ENCODE measurements at places on chromosomes 16 and 17. TPM values are rescaled to one million over a fixed set of nuclear protein-coding genes. Genes with fewer than 3 reads are reported as not detected.
A peak's percentile ranks its signal among the peaks of the same experiment; 100 is the strongest.

Gene TLCD2
- 12.7 TPM for total RNA-seq

Gene SMIM22
- 23.3 TPM for total RNA-seq

Gene FBXW10B
- 1.4 TPM for total RNA-seq

Gene NPTX1
- total RNA-seq: 1.3 TPM

Gene CCL13
- 10.2 TPM for total RNA-seq

Gene CD300H
- total RNA-seq: not detected

Gene CDH5
- total RNA-seq: 144 TPM

Gene MYL4
- 2.2 TPM for total RNA-seq

GRCh38 chr16:77613095-77613494 is 109.2 kb upstream of the NUDT7 start:
- no peaks in the 10 kb centered on the region for H3K27me3 ChIP-seq
- no peak for DNase-seq
- H3K4me3 ChIP-seq: no peak overlapping the region
- H3K36me3 ChIP-seq: no peaks in the 10 kb centered on the region
- H3K4me1 ChIP-seq: no peaks in the 10 kb centered on the region

GRCh38 chr17:8894673-8895578 is 27.5 kb upstream of the PIK3R6 start:
- H3K4me3 ChIP-seq: no peak overlapping the region
- H3K4me1 ChIP-seq: no peaks in the 10 kb centered on the region
- peaks cover 15% of the 10 kb centered on the region for H3K27me3 ChIP-seq
- peak; percentile 55 for DNase-seq

GRCh38 chr16:86952769-86953168 is 364.4 kb downstream of the C16orf95 start:
- H3K36me3 ChIP-seq: no peaks in the 10 kb centered on the region
- H3K27me3 ChIP-seq: peaks cover under 1% of the 10 kb centered on the region
- no peaks in the 10 kb centered on the region for H3K4me1 ChIP-seq
- DNase-seq: no peak
- H3K4me3 ChIP-seq: no peak overlapping the region
- H3K27ac ChIP-seq: no peak overlapping the region

- DNase-seq: peak; percentile 41
- H3K27me3 ChIP-seq: no peaks in the 10 kb centered on the region
- H3K36me3 ChIP-seq: no peaks in the 10 kb centered on the region
- H3K4me1 ChIP-seq: no peaks in the 10 kb centered on the region
- no peak overlapping the region for H3K4me3 ChIP-seq
Observed at GRCh38 chr17:222172-222571, 40.7 kb upstream of the DOC2B start.

GRCh38 chr16:57472665-57473060 is 10.2 kb downstream of the POLR2C start:
- H3K36me3 ChIP-seq: peaks cover 70% of the 10 kb centered on the region
- DNase-seq: no peak
- H3K4me3 ChIP-seq: no peak overlapping the region
- H3K27me3 ChIP-seq: no peaks in the 10 kb centered on the region

GRCh38 chr16:70402916-70403659 is 35.8 kb downstream of the ST3GAL2 start:
- peaks cover 6% of the 10 kb centered on the region for H3K36me3 ChIP-seq
- DNase-seq: no peak
- no peak overlapping the region for H3K27ac ChIP-seq
- H3K27me3 ChIP-seq: no peaks in the 10 kb centered on the region
- H3K4me1 ChIP-seq: peaks cover 13% of the 10 kb centered on the region

DNA sequence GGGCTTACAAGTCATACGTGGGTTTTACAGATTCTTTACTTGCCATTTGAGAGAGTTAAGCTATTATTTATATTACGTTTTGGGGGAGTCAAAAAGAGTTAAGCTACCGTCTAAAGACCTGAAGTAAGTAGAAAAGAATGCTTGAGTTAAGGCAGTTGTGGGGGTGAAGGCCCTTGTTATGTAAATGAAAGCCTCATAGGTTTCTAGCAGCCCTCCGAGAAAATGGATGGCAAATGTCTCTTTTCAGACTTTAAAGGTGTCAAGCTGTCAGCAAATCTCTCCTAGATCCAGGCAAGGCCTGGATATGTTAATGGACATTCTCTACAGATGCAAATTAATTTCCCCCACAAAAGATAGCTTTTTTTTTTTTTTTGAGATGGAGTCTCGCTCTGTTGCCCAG is 7.2 kb upstream of the EIF4A3 start:
- no peak for DNase-seq
- no peaks in the 10 kb centered on the region for H3K36me3 ChIP-seq
- H3K4me3 ChIP-seq: no peak overlapping the region
- no peak overlapping the region for H3K27ac ChIP-seq
- H3K27me3 ChIP-seq: no peaks in the 10 kb centered on the region
- H3K4me1 ChIP-seq: no peaks in the 10 kb centered on the region

GRCh38 chr17:75645501-75645888 is 12.3 kb downstream of the SMIM5 start:
- H3K36me3 ChIP-seq: peaks cover 16% of the 10 kb centered on the region
- H3K4me1 ChIP-seq: peaks cover 16% of the 10 kb centered on the region
- peak overlapping the region; percentile 89 for H3K27ac ChIP-seq
- DNase-seq: peak; percentile 75
- no peaks in the 10 kb centered on the region for H3K27me3 ChIP-seq

- no peak overlapping the region for H3K4me3 ChIP-seq
- DNase-seq: no peak
- H3K36me3 ChIP-seq: no peaks in the 10 kb centered on the region
- H3K27ac ChIP-seq: no peak overlapping the region
- no peaks in the 10 kb centered on the region for H3K4me1 ChIP-seq
Observed at GRCh38 chr17:68849673-68850610, 105.2 kb downstream of the ABCA8 start.

GRCh38 chr17:31392002-31392855 is 754 bp downstream of the RAB11FIP4 start:
- peaks cover 58% of the 10 kb centered on the region for H3K27me3 ChIP-seq
- peak overlapping the region; percentile 21 for H3K4me3 ChIP-seq
- no peak overlapping the region for H3K27ac ChIP-seq
- H3K4me1 ChIP-seq: no peaks in the 10 kb centered on the region

DNA sequence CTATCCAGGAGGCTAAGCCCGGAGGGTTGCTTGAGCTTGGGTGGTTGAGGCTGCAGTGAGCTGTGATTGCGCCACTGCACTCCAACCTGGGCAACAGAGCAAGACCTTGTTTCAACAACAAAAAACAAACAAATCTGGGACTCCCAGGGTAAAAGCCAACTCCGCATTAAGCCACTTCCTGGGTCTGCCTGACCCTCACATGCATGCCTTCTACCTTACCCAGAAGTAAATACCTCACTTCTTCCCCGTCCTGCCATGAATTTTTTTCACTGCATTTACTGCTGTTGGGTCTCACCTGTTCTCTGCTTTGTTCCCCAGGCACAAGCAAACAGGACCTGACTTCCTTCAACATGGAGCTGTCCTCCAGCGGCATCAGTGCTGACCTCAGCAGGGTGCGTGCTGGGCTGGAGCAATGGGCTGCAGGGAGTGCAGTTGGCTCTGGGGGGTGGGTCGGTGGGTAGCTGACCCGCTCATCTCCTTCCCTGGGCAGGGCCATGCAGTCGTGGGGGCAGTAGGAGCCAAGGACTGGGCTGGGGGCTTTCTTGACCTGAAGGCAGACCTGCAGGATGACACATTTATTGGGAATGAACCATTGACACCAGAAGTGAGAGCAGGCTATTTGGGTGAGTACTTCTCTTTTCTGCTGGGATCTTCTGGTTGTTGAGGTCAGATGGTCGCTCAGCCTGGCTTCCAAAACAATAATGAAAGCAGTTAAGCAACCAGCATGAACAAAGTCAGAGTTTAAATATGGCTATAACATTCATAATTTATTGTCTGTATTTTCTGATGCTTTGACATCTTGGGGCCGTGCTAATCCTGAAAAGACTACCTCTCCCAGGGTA is 16.4 kb downstream of the ITGAL start:
- H3K4me3 ChIP-seq: no peak overlapping the region
- H3K27me3 ChIP-seq: no peaks in the 10 kb centered on the region
- H3K4me1 ChIP-seq: peaks cover 4% of the 10 kb centered on the region
- no peak overlapping the region for H3K27ac ChIP-seq

- H3K27me3 ChIP-seq: no peaks in the 10 kb centered on the region
- DNase-seq: peak; percentile 87
- H3K4me1 ChIP-seq: no peaks in the 10 kb centered on the region
- H3K4me3 ChIP-seq: no peak overlapping the region
- no peak overlapping the region for H3K27ac ChIP-seq
Observed at GRCh38 chr17:46764709-46765401, 53.6 kb downstream of the WNT3 start.

DNA sequence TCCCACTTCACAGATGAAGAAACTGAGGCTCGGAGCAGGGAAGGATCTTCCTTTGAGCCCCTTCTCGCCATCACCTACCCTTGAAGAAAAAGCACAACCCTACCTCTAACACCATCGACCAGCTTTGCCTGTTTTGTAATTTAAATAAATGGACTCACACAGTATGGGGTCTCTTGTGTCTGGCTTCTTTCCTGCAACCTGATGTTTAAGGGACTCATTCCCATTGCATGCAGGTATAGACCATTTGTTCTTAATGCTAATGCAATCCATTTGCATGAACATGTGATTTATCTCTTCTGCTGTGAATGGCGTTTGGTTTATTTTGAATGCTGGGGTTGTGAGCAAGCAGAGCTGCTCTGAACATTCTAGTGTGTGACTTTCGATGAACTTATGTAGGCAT is 150.8 kb upstream of the FOXF1 start:
- peaks cover 8% of the 10 kb centered on the region for H3K27me3 ChIP-seq
- no peak overlapping the region for H3K4me3 ChIP-seq
- H3K36me3 ChIP-seq: no peaks in the 10 kb centered on the region
- no peaks in the 10 kb centered on the region for H3K4me1 ChIP-seq
- DNase-seq: no peak
- H3K27ac ChIP-seq: no peak overlapping the region

- no peak overlapping the region for H3K27ac ChIP-seq
- DNase-seq: no peak
- no peak overlapping the region for H3K4me3 ChIP-seq
- no peaks in the 10 kb centered on the region for H3K4me1 ChIP-seq
Observed at GRCh38 chr17:45186801-45187354, 25.2 kb downstream of the HEXIM2 start.

GRCh38 chr17:61646482-61646881 is 55.5 kb upstream of the NACA2 start:
- H3K4me1 ChIP-seq: no peaks in the 10 kb centered on the region
- no peaks in the 10 kb centered on the region for H3K36me3 ChIP-seq
- H3K27me3 ChIP-seq: no peaks in the 10 kb centered on the region
- no peak overlapping the region for H3K4me3 ChIP-seq
- DNase-seq: no peak

Data from upper lobe of right lung (tissue), 1 donor.